ENCODE measurements at places on chromosomes 7 and 10.

DNA sequence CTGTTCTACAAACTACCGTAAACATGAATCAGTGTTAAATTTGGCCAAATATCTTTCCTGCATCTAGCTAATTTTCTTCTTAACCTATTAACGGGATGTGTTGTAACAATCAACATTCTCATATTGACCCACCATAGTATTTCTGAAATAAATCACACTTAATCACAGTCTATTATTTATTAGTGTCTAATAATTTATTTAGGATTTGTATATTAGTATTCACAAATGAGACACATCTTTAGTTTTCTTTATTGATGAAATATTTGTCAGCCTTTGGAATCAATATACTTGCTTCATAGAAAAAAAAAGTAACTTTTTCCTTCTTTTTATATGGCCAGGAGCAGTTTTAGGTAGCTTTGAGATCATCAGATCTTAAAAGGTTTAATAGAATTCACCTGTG is 4.6 kb downstream of the GIMAP7 start:
- DNase-seq: no peak

DNA sequence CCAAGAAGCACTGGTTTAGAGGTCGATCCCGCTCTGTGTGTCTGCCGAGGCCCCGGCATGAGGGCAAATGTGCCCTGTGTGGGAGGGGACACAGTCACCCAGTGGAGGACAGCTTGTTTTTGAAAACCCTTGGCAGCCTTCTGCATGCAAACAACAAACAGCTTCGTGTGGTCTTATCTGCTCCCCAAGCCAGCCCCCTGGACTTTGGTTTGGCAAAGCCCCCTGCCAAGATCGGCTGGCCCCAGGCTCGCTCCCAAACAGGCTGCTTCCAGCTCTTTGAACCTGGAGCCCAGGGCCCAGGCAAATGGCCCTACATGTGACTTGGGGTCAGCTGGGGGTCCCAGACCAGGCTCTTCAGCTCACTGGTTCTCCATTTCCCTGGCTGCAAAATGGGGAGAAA is 2.9 kb downstream of the ELN start:
- no peak for DNase-seq

DNA sequence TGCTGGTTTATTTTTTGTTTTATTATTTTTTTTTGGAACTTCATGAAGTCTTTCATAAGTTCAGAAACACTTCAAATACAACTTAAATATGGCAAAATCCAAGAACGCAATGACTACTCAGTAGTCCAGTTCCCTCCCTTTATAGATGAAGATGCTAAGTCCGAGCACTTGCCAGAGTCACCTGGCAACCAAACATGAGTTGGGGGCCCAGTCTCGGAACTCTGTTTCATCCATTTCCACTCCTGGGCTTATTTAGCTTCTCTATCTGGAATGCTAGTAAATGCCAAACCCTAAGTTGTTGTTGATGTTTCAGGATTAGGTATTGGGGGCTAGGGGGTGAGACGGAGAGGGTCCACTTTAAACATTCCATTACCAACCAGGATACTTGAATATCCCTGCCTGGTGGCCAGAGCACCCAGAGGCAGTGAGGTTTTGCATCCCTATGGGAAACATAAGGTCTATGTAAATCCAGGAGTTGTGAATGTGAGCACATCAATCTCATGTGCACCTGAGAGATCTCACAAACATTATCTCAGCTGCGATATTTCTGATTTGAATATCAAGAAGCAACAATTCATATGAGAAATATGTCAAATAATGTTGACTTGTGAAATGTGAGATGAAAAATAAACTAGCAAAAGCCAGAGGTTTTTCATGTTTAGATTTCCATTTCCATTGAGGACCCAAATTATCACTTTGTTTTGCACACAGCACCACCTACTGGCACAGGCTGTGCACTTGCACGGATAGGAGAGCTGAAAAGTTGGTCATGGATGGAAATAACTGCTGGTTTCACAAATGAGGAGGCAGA is 129.3 kb downstream of the PKD1L1 start:
- DNase-seq: peak; percentile 50

GRCh38 chr7:79837915-79838314 is 296.7 kb upstream of the GNAI1 start:
- no peak for DNase-seq

- DNase-seq: no peak
These were observed 19.0 kb downstream of the SH2B2 start for GRCh38 chr7:102305414-102306268.

DNA sequence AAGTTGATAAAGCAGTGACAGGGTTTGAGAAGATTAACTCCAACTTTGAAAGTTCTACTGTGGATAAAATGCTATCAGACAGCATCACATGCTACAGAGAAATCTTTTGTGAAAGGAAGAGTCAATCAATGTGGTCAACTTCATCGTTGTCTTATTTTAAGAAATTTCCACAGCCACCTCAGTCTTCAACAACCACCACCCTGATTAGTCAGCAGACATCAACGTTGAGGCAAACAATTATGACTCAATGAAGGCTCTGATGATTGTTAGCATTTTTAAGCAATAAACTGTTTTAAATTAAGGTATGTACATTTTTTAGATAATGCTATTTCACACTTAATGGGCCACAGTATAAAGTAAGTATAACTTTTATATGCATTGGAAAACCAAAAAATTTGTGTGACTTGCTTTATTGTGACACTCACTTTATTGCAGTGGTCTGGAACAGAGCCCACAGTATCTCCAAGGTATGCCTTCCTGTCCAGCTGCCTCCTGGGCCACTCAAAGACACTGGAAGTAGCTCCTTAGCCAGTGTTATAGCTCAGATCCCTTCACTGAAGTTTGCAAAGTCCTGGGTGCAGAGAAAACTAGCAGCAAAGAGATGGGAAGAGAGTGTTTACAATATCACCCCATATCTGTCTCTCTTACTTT is 293.1 kb downstream of the ARHGAP12 start:
- DNase-seq: no peak

GRCh38 chr10:105150259-105150880 is 509.3 kb downstream of the SORCS3 start:
- DNase-seq: no peak

DNA sequence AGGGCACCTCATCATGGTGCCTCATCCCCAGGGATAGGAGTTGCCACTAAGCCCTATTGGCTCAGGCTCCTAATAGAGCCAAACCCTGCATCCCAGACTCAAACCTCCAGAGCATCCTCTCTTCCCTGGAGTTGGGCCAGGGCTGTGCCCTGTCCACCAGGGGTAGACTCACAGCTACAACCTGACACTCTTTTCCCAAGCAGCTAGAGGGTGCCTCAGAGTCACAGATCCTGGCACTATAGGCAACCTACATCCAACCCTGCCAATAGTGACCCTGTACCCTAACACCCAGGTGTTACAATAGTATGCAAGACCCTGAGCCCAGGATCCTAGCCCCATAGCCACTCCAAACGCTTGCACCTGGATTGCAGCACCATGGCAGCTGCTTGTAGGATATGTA is 64.0 kb upstream of the PLA2G12B start:
- no peak for DNase-seq

DNA sequence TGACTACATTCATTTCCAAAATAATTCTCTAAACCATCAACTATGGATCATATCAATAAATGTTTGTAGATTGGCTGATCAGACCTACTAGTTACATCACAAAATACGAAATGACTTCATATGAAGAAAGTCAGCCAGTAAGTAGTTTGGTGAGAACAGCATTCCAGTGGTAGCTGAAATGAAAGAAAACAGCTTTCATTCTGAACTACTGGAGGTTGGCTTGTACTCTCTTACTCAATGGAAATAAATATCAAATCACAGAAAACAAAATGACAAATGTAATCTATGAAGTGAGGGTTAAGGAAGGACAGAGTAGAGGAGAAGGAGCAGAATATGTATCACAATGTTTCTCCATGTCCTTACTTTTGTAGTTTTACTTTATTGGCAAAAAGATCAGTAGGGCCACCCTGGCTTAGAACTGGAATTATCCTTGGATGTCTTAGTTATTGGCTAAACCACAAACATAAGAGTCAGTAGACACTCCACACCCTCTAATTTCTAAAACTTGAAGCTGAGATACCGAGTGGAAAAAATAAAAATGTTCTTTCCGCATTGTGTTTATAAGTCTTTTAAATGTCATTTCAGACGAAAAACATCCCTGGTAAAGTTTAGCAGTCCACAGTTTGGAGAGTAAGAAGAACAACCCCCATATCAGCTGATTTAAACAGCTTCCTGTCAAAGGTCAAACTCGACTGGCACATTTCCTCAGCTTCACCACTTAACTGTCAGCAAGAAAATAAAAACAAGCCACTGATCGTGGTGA is 74.0 kb upstream of the DGKI start:
- DNase-seq: no peak

DNA sequence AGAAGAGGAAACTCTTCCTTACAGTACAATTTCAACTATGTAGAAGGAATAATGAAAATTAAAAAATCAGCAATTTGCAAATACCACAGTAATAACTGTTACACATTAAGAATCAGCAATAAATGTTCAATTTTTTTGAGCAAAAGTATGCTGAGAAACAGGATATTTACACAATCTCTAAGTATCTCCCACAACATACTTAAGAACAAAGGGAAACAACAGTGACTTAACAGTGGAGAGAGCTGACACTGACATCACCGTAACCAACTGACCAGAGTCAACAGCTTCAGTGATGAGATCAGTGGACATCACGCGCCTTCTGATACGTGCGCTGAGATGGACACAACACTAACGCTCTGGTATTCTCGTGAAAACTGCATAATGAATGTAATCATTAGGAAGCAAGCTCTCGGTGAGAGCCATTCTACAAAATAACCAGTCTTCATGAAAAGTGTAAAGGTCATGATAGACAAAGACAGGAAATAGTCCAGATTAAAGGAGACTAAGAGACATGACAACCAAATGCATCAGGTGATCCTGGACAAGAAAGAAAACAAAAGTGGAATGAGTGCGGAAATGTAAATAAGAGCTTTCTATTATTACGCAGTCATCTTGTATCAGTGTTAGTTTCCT is 82.6 kb downstream of the PIP4K2A start:
- no peak for DNase-seq

- no peak for DNase-seq
These were observed 51.1 kb upstream of the ADRB1 start for GRCh38 chr10:113992471-113993011.

DNA sequence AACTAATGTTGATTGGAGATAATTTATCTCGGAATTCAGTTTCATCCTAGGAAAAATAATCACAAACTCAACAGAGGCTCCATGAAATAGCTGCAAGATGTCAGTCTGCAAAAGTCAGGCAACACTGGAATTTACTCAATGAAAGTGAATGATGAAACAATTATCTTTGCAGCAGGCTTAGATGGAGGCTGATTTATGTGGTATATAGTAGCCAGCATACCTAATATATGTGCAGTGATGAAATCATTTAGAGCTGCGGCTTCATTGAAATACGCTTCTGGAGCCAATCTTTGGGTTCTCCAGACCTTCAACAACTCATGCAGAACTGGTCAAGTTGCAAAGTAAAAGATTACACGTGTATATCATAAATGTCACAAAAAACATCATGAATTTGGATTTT is 113.3 kb downstream of the ITGA8 start:
- DNase-seq: no peak

GRCh38 chr10:124529661-124530214 is 68.1 kb downstream of the LHPP start:
- DNase-seq: no peak

- no peak for DNase-seq
These were observed 108.7 kb downstream of the DIP2C start for GRCh38 chr10:580778-581177.

DNA sequence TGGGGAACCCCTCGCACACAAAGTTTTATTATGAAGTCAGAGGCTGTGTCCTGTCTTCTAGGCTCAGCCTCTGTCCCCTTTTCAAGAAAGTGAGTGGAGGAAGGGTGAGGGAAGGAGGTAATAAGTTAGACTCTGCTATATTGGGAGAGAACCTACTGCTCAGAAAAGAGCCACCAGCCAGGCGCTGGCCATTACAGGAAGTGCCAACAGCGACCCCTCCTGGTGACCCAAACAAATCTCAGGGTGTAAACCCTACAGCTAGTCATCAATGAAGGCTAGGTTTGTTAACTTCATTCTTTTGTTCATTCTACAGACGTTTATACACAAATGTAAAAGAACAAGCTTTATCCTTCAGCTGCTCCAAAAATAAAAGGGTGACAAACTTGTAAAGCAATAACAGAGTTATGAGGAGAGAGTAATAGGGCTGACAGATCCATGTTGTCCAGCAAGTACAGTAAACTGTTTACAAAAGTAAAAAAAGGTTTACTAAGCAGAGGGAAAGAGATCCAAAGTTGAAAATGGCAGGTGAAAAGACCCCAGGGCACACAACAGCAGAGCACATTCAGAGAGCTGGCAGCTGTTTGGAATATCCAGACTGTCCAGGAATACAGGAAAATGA is 82.7 kb downstream of the FAM204A start:
- no peak for DNase-seq

DNA sequence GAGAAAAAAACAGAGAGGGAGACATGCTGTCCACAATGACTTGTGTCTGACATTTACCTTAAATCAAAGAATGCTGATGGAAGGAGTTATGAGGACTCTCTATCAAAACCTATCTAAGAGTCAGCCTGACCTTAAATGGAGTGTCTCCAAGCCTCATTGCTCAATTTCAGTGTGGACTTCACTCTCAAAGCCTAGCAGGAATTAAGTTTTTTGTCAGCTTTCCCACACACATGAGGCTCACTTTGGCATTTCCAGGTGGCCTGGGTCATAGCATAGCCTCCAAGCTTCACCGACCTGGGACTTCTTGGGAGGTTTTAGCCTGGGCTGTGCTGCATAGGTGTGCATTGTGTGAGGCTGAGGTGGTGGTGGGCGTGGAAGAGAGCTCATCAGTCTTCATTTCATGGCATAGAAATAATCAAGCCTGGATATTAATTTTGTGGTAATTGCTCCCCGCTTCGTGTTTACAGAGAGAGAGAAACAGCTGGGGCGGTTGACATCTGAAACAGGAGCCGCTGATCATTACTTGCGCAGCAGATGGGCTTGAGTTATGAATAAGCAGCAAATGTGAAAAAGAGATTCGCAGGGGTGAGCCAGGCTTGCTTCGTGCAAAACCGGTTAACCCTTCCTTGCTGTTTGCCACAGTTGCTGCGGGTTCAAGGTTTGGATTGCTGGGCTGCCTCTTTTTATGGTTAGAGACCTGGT is 647.8 kb downstream of the INHBA start:
- no peak for DNase-seq

GRCh38 chr7:122143751-122144711 is at the start of gene AASS:
TSS of gene AASS (minus strand) at chr7:122144249. CDS start at chr7:122133726, 10,523 bp downstream.
- peak; percentile 97 for DNase-seq
